ENCODE measurements at places on chromosomes 16 and 17. TPM values are rescaled to one million over a fixed set of nuclear protein-coding genes. Genes with fewer than 3 reads are reported as not detected.

PSMC5 gene
- 272 TPM for total RNA-seq

BLTP2 gene
- total RNA-seq, result 201 TPM

IRF8 gene
- 745 TPM for total RNA-seq

DOC2B gene
- not detected for total RNA-seq

ACAP1 gene
- 123 TPM for total RNA-seq

GRCh38 chr16:25593260-25593659, 98.5 kb upstream of the HS3ST4 start:
- no peak for DNase-seq

- no peak for DNase-seq
Observed at GRCh38 chr17:64694207-64694606, 32.1 kb upstream of the SMURF2 start.

DNA sequence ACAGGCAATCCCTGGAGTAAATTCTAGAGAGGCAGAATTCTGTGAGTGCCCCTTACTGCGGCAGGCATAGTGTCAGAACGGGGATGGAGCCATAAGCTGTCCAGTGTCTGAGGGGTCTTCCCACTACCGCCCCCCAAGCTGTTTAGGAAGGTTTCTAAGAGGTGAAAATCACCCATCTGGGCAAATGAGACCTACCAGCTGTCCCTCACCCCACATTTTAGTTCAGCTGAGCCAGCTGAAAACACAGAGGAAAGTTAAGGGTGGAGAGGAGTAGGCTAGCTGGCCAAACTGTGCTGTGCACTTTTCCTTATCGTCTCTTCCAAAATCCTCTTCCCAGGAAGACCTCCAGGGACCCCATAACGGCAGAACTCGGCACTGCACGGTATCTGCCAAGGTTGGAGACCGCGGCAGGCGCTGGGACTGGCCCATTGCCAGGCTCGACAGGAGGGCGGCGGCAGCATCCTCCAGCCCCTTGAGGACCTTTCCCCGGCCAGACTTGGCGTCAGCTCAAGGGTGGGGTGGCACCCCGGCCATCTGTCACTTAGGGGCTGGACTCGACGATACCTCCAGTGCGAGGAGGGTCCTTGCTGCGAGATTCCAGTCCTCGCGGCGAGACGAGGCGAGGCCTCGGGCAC, 955 bp downstream of the ACLY start:
- DNase-seq, result peak; percentile 30

DNA sequence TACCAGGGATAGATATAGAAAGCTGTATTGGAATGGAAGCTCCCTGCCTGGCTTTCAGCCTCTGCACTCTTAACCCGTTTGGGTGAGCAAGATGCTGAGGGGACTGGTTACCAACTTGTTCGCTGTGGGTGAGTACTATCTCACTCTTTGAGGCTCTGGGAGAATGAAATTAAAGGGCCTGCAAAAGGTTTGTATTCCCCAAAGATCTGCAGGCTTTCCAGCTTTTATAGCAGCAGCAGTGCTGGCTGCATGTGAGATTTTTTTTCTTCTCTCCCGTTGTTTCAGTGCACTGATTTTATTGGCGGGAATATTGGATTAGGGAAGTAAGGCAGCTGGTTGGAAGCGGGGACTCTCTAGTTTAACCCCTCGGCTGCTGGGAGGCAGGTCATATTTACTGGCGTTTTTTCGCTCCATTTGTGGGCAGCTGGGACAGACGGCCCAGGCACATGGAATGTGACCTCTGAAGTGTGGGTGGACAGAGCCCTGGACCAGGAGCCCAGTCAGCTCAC, 30.9 kb downstream of the C17orf75 start:
- DNase-seq, result no peak

GRCh38 chr17:40307001-40307730, 1.8 kb upstream of the RARA start:
- DNase-seq, result no peak

GRCh38 chr17:30921544-30922196, at the start of gene ADAP2:
ADAP2 (plus strand) TSS chr17:30921945; CDS start chr17:30922015, 70 bp downstream.
- no peak for DNase-seq

GRCh38 chr17:29148257-29148789, 31.9 kb downstream of the MYO18A start:
- no peak for DNase-seq

DNA sequence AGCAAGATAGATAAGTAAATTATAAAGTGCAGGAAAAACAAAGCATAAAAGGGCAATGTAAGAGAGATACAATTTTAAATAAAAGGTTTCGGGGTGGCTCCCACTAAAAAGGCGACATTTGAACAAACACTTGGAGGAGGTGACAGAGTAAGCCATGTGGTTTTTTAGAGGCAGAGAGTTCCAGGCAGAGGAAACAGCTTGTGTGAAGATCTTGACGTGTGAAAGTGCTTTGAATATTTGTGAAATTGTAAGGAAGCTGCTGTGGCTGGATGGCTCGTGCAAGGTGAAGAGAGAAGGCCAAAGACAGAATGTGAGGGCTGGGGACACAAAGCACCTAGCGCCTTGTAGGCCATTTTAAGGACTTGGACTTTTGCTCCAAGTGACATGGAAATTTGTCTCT, 28.6 kb upstream of the HYDIN start:
- no peak for DNase-seq

All from activated T-cell treated with anti-CD3 and anti-CD28 coated beads, Interleukin-2, amount 50 U/mL, for 4 hours (primary cell).